GM23338 (cell line): ENCODE measurements at places on chromosomes 13 and 19.
A peak's percentile ranks its signal among the peaks of the same experiment; 100 is the strongest.

DNA sequence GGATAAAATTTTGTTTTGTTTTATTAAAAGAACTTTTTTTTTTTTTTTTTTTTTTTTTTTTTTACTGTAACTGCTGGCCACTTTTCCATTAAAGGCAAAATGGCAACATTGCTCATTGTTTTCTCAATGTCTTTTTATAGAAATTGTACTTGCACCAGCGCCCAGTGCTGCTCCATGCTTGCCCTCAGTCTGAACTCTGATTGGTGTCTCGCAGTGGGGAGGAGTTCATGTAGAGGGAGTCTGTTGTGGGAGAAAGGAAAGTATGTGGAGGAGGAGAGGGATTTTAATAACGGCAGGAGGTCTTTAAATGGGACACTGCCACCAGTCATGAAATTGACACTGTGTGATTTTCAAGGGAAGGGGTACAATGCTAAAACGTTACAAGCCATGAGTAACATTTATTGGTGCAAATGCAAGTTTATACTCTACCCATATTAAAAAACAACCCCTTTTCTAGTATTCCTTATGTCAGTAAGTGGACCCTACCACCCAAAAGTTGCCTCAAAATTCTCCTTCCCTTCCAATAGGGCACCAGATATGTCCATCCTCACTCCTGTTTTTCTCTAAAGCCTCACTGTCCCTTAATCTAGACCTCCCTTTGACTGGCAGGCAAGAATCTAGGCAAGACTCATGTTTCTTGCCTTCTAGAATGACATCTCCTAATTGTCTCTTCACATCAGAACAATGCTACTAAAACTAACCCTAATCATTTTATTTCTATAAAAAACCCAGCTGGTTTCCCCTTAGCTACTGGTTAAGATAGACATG lies 3.2 kb downstream of the RASL11A start:
- no peak for DNase-seq

DNA sequence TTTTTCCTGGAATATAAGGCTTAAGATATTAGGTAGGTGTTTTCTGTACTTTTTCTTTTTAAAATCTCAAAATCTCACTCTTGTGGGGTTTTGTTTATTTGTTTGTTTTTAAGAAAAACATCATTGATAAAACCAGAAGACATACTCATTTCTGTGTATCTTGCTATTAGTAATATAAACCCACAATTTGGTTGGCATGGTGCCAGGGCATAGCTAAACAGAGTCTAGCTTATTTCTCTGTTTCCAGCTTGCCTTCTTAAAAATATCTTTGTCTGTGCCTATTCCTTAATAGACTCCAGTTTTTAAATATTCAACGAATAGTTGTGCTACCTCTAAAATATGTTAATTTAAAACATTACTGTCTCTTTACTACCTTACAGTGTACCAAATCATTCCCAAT lies 1121.9 kb upstream of the PCDH20 start:
- no peak for DNase-seq

GRCh38 chr19:16121967-16122366 lies 10.3 kb downstream of the RAB8A start:
- no peak for DNase-seq

GRCh38 chr19:13859361-13859880 lies 17.5 kb upstream of the NANOS3 start:
- DNase-seq: no peak

DNA sequence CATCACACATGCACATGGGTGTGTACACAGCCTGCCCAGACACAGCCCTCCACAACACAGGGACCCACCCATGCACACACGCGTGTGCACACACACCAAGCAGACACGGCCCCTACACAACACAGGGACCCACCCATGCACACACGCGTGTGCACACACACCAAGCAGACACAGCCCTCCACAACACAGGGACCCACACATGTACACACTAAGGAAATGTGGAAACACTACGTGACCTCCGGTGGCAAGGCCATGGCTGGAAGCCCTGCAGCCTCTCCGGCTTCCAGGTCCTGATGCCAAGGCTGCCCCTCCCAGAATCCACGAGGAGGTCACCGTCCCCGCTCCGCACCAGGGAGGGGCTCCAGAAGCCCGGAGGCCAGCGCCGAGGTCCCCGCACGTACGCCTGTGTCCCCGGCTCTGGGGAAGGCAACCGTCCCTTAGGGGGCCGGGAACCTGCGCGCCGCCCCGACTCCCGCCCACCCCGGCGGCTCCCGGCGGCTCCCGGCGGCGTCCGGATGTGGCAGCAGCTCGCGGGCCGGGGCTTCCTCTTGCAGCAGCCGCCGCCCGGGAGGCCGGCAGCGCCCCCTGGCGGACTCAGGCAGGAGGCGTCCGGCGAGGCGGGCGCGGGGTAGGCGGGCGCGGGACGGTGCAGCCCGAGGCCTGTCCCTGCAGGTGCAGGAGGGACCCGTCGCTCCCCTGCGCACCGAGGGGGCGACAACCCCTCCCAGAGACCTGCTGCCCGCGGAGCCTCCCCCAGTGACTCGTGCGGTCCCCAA lies 29.8 kb upstream of the GRTP1 start:
- DNase-seq: peak; percentile 94

GRCh38 chr19:30799865-30800755 lies 427.9 kb downstream of the ZNF536 start:
- DNase-seq: peak; percentile 81

- peak; percentile 36 for DNase-seq
These were observed 9.5 kb upstream of the LILRB4 start for GRCh38 chr19:54653181-54653809.

GRCh38 chr19:33311326-33311682 lies 9.0 kb upstream of the CEBPA start:
- DNase-seq: no peak

GRCh38 chr13:94464771-94465170 lies 14.7 kb downstream of the DCT start:
- no peak for DNase-seq

- DNase-seq: no peak
These were observed 118.6 kb upstream of the ZNF536 start for GRCh38 chr19:30253581-30253996.

GRCh38 chr19:1172353-1173158 lies 1.5 kb downstream of the SBNO2 start:
- DNase-seq: no peak

- DNase-seq: no peak
These were observed 78.8 kb upstream of the TPP2 start for GRCh38 chr13:102517959-102518358.
